ENCODE measurements at places on chromosomes 16 and 17.

DNA sequence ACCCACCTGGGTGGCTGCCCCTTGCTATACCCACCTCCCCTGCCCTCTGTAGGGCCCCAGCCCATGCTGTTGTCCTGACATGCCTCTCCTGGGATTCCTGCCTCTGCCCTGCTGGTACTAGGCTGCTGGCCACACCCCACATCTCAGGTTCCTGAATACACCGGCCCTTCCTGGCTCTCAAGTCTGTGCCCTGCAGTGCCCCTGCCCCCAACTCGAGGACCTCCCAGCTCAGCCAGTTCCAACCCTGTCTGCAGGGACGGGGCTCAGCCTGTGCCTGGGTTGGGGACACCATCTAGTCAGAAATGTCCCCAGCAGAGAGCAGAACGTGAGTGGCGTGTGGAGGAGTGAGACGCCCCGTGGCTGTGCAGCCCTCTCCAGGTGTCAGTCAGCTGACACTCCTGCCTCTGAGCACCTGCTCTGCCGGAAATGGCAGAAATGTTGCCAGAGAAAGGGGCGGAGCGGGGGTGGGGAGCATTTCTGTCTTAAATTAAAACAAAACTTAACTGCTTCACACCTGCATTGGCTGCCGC, 28.7 kb downstream of the ACSF3 start:
- peak; percentile 35 for DNase-seq

DNA sequence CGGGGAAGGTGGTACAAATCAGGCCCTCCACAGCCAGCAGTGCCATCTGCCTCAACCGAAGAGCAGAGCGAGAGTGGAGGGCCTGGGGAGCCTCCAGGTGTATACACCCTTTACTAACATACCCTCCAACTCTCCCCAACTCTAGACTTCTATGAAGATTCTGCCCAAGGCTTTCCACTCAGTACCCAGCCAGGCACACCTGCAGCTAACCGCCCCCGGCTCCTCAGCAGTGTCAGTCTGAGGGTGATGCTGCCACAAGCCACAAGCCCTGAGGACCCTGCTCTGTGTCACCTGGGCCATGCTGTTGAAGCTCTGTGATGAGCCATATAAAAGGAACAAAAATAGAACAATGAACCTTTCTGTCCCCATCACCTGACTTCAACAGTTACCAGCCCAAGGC, 3.8 kb downstream of the CENPV start:
- DNase-seq = no peak

DNA sequence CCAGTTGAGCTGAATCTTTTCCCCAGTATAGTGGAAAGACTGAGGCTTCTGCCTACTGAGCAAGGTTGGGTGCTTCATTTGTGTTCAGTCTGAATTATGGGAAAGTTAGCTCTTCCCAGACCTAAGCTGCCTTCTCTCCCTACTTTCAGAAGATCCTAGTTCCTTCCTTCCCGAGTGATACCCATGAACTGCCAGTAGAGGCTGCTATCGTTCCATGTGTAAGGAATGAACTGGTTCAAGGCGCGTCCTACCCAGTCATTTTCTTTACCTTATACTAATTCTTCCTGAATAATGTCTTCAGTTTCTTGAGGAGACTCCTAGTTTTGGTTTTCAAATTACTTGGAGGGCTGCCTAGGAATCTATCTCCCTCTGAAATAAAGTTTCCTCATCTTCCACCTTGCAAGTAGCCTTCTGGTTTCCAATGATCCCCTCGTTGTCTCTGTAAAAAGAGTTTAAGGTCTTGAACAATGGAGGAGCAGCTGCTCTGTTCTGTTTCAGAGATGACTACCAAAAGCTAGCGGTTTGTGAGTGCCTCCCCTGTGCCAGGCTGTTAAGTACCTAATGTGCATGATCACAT, 934 bp upstream of the AOC2 start:
- DNase-seq = no peak

DNA sequence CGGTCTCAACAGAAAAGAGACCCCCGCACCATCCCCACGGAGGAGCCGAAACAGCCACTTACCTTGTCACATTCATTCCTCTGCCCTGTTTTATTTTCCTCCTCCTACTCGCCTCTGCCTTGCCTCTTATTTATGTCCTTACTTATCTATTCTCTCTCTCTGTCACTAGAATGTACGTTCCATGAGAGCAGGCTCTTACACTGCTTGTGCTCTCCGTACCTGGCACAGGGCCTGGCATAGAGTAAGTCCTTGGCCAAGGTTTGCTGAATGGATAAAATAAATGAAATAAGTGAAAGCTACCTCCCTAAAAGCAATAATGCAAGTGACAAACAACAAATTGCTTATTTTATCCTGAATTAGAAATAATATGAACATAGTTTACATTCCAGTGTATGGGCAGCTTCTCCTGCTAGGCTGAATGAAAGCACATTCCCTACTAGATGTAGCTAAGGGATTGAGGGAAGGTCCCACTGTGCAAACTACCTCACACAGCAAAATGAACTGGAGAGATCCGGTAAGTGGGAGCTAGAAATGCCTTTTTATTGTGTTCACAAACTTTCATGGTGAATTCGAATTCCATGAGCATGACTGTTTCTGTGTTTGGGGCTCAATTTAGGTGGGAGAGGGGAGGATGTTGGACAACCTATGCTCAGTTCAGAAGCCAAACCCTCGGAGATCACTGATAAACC, 173.1 kb downstream of the PARN start:
- no peak for DNase-seq

DNA sequence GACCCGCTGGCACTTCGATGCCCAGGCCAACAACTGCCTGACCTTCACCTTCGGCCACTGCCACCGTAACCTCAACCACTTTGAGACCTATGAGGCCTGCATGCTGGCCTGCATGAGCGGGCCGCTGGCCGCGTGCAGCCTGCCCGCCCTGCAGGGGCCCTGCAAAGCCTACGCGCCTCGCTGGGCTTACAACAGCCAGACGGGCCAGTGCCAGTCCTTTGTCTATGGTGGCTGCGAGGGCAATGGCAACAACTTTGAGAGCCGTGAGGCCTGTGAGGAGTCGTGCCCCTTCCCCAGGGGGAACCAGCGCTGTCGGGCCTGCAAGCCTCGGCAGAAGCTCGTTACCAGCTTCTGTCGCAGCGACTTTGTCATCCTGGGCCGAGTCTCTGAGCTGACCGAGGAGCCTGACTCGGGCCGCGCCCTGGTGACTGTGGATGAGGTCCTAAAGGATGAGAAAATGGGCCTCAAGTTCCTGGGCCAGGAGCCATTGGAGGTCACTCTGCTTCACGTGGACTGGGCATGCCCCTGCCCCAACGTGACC, 5.0 kb downstream of the WFIKKN2 start:
- no peak for DNase-seq

- DNase-seq = no peak
Measured at GRCh38 chr17:79936641-79937381, 97.6 kb upstream of the CBX4 start.

DNA sequence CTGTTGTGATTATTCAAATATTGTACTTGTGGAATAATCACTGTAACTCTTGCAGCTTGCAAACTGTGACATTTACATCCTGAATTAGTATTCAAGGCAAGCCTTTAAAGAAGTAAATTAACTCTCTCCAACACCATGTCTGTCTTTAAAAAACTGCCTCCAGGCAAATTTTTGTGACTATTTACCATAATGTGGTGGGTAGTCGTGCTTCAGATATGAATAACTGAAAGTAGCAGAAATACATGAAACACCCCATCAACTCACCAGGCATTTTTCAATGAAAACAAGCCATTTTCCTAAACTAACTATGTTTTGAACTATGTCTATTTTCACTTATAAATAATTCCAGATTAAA, 217.4 kb upstream of the PSMD7 start:
- no peak for DNase-seq

DNA sequence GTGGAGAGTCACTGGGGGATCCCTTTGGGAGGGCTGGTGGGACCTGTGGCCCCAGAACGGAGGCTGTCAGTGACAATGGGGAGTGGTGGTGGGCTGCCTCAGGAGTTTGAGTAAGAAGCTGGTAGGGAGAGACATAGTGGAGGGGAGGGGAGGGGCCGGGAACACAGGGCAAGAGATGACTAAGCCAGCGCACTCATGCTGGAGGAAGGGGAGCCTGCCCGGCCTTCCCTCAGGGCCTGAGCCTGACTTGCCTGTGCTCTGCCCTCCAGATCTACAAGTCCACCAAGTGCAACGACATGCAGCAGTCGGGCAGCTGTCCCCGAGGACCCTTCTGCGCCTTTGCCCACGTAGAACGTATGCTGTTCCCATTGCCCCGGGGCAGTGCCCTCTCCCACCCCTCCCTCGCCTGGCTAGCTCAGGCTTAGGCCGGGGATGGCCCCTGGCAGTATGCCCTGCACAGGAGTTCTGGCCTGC, 29.3 kb downstream of the UNC13D start:
- DNase-seq = no peak

- no peak for DNase-seq
Measured at GRCh38 chr17:78817123-78817522, 23.5 kb downstream of the USP36 start.

DNA sequence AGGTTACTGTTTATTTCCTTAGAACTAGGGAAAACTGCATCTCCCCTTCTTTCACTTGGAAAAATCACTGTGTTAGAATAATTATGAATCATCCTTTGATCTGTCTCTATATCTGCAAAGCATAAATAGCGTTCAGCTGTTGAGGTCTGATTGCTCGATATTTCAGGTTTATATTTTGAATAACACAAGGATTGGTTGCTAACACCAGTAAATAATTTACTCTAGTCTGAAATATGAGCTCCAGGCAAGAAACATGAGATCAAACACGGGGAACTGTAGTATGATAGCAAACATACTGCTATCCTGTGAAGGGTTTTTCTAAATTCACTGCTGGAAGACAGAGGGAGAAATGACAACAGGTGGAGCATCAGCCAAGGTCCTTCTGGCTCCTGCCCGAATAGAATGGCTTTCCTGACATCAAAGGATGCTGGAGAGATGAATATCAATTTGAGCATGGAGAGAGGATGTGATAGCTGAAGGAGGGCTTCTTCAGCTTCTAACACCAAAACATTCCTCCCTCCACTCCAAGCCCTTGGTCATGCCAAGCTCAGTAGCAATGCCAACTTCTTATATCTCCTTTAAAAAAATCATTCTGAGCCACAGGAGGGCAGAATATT, 450.3 kb downstream of the SHISA9 start:
- no peak for DNase-seq

- no peak for DNase-seq
Measured at GRCh38 chr17:45302649-45303173, 14.1 kb downstream of the MAP3K14 start.

DNA sequence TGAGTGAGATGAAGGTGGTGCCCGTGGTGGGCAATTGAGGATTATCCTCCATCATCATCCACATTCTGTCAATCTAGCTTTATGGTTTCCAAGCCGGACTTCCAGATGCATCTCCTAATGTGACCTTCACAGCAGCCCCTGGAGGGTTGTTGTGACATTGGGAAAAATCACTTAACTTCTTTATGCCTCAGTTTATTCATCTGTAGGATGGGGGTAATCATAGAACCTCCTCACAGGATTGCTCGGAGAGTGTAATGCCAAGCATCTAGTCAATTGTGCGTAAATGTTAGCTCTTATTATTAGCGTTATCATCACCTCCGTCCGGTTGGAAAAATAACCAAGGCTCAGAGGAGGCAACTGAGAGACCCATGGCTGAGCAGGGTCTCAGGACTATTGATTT, 214.0 kb downstream of the CCDC182 start:
- no peak for DNase-seq

DNA sequence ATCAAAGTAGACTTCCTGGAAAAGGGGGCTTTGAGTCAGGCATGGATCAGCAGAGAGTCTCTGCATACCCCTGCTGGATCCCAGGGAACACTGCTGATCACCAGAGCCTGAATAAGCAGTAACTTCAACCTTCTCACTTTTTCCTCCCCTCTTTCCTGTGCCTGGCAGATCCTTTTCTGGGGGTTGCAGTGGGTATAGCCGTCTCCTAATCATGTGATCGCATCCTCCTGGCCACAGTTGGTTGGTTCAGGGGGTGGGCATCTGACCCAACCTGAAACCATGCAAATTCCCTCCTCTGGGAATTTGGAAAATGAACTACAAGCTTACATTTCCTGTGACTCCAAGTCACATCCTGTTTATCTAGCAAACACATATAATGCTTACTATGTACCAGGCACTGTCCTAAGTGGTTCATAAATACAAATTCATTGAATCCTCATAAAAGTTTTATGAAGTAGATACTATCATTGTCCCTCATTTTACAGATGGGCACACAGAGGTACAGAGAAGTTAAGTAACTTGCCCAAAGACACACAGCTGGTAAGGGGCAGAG, 120.3 kb downstream of the AXIN2 start:
- no peak for DNase-seq

DNA sequence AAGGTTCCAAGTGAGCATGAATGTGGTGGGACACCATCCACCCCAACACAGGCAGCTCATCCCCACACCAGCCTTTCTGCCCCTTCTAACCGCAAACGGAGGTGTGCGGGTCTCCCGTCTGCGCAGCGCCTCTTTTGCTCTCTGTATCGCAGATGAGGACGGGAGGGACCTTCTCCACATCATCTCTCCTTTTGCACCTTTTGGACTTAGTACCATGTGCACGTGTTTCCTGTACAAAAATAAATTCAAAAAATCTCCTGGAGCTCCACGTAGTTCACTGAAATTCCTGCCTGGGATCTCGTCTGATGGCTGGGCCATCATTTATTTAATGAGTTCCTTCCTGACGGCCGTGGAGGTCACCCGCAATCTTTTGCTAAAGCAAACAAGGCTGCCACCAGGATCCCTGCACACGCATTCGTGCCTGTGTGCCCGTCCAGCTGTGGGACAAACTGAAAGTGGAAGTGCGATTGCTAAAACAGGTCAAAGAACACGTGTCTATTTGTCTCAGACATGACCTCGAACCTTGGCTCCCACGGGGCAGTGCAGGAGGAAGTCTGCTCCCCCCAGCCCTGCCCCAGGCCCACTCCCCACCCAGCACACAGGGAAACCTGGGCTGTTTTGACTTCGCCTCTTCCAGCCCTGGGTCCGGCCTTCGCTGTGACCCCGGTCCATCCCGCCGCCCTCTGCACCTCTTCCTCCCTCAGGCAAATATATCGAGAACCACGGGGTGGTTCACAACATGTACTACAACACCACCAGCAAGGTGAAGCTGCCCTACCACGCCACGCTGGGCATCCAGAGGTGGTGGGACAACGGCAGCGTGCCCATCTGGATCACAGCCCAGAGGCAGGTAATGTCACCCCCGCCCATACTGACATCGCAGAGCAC, 2.3 kb downstream of the ENPP7 start:
- DNase-seq = no peak

Data from stimulated activated CD4-positive, alpha-beta T cell treated with anti-CD3 and anti-CD28 coated beads, Interleukin-15, amount 100 ng/mL, for 1 hour (primary cell).